ENCODE measurements at places on chromosomes 5 and 9. TPM values are rescaled to one million over a fixed set of nuclear protein-coding genes. Genes with fewer than 3 reads are reported as not detected.

FCN2 gene
- not detected for total RNA-seq

FAM81B gene
- total RNA-seq, result not detected

LCN9 gene
- total RNA-seq, result not detected

TLE1 gene
- 29.1 TPM for total RNA-seq

NPR3 gene
- 6.5 TPM for total RNA-seq

PTGES gene
- total RNA-seq, result 7.4 TPM

GRM6 gene
- total RNA-seq, result not detected

TXNDC8 gene
- total RNA-seq, result not detected

LCN2 gene
- not detected for total RNA-seq

OBP2B gene
- not detected for total RNA-seq

SLC45A2 gene
- not detected for total RNA-seq

CXXC5 gene
- total RNA-seq, result 57.5 TPM

CD74 gene
- 1.4 TPM for total RNA-seq

MOCS2 gene
- total RNA-seq, result 36.1 TPM

PDE8B gene
- total RNA-seq, result not detected

TERT gene
- total RNA-seq, result not detected

INSL4 gene
- not detected for total RNA-seq

ACSL6 gene
- total RNA-seq, result not detected

SETX gene
- 33.5 TPM for total RNA-seq

ARHGEF28 gene
- total RNA-seq, result 1.2 TPM

BAG1 gene
- 46.1 TPM for total RNA-seq

PIP5K1B gene
- not detected for total RNA-seq

PLAC8L1 gene
- total RNA-seq, result not detected

PCDHGA2 gene
- total RNA-seq, result 3.5 TPM

HNRNPK gene
- 411 TPM for total RNA-seq

TMEM215 gene
- not detected for total RNA-seq

IGFBPL1 gene
- not detected for total RNA-seq

IL3 gene
- not detected for total RNA-seq

FCN1 gene
- total RNA-seq, result not detected

INSYN2B gene
- total RNA-seq, result 14.5 TPM

CCNJL gene
- total RNA-seq, result 0.39 TPM

PCDHB12 gene
- 0.56 TPM for total RNA-seq

ANKRD34B gene
- not detected for total RNA-seq

C5orf63 gene
- total RNA-seq, result 2.6 TPM

ITK gene
- total RNA-seq, result not detected

ABLIM3 gene
- 63.5 TPM for total RNA-seq

All from cardiac ventricle fibroblast (primary cell).